ENCODE measurements at places on chromosomes 3 and 15. TPM values are rescaled to one million over a fixed set of nuclear protein-coding genes. Genes with fewer than 3 reads are reported as not detected.
A peak's percentile ranks its signal among the peaks of the same experiment; 100 is the strongest.

DNA sequence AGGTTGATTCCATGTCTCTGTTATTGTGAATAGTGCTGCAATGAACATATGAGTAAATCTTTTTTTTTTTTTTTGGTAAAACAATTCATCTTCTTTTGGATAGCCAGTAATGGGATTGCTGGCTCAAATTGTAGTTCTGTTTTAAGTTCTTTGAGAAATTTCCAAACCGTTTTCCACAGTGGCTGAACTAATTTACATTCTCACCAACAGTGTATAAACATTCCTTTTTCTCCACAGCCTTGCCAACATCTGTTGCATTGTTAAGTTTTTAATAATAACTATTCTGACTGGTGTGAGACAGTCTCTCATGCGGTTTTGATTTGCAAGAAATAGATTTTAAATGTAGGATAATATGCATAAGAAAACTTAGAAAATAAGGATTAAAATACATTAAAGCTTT is 279.0 kb upstream of the EPHA3 start:
- no peak for DNase-seq

GRCh38 chr3:133745981-133746711 is at the start of gene TF:
Gene TF, plus strand, starts transcription at chr3:133746393. Its CDS starts 48 bp downstream, at chr3:133746441.
- peak; percentile 10 for DNase-seq

- DNase-seq = no peak
Measured at GRCh38 chr3:98744283-98744682, 18.9 kb upstream of the ST3GAL6 start.

- DNase-seq = peak; percentile 72
Measured at GRCh38 chr15:61227269-61227949, 1.7 kb downstream of the RORA start.

The GRM7 gene
- polyA plus RNA-seq = 1.2 TPM

The EXD1 gene
- not detected for polyA plus RNA-seq

GRCh38 chr3:112874725-112875124 is 28.1 kb upstream of the CD200R1L start:
- DNase-seq = no peak

DNA sequence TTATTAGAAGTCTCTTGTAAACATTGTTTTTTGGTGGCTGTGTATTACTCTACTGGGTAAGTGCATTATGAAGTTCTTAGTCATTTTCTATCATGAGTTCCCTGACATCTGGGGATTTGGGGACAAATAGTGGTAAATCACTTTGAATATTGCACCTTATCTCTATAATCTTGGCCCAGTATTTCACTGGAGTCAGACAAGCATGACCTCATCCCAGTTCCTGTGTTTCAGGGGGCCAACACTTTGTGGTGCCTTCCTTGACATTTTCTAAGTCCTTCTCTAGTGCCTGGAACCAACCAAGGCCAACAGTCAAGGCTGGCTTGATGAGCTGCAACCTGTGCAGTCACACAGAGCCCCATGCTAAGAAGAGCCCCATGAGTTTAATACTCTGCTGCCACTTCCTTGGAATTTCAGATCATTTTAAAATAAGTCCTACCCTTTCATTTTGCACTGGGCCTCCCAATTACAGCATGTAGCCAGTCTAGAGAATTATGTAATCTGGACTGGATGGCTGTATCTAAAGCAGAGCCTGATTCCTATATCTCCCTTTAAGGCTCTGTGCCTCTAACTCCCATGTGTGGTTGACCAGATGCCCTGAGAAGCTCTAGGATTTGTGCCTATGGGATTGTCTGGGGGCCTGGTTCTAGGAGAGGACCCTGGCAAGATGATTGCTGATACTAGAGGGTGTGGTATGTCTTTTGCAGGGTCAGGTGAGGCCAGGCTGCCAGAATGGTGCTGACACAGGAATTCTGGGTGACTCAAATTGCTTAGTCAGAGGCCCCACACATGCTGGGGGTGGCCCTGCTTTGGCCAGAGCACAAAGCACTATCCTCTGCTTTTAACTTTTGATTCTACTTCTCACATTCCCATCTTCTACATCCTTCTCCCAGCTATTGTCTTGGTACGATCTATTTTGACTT is 319.6 kb upstream of the TBC1D5 start:
- no peak for DNase-seq

DNA sequence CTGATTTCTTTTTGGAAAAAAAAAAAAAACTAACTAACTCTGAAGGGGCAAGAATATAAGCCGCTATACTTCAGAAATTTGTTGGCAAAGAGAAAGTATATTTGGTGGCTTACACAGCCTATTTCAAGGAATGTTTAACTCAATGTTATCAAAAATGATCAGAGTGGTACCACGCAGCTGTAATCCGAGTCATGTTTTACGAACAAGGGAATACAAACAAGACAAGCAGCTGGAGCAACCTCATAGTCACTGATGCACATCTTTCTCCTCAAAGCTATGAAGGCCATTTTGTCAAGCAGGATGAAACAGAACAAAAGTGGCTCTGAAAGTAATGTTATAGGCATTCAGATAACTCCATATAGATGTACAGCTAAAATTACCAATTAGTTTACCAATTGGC is 81.2 kb downstream of the SCAPER start:
- peak; percentile 10 for DNase-seq

- DNase-seq = no peak
Measured at GRCh38 chr3:196218155-196218712, 1.9 kb downstream of the SLC51A start.

- no peak for DNase-seq
Measured at GRCh38 chr3:157125101-157125500, 34.8 kb downstream of the CCNL1 start.

The SERINC4 gene
- 0.47 TPM for polyA plus RNA-seq

DNA sequence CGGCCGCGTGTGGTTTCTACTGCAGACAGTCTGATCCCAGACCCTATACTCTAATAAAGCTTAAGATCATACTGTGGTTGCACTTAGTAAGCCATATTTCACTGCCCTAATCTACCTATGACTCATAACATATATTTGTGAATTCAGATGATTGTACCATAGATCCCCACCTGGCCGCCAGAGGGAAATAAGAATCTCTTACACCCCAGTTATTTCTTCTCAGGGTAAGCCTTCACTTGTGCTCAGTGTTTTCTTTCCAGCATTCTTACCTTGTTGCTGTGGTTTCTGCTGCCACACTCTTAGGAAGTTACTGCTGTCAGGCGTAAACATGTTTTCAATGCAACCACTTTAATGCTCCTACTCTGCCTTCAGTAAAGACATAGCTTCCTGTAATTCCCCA is 105.9 kb downstream of the B3GALNT1 start:
- no peak for DNase-seq

GRCh38 chr3:155230382-155230781 is 63.1 kb downstream of the STRIT1 start:
- DNase-seq = no peak

The COL6A5 gene
- polyA plus RNA-seq = not detected

GRCh38 chr15:57538821-57539220 is 52.9 kb upstream of the MYZAP start:
- DNase-seq = no peak

The CCDC39 gene
- polyA plus RNA-seq = 9.5 TPM

The HHATL gene
- 1.3 TPM for polyA plus RNA-seq

- DNase-seq = no peak
Measured at GRCh38 chr3:56023546-56023945, 444.7 kb downstream of the ERC2 start.

- no peak for DNase-seq
Measured at GRCh38 chr15:78364233-78364632, 24.1 kb downstream of the CRABP1 start.

DNA sequence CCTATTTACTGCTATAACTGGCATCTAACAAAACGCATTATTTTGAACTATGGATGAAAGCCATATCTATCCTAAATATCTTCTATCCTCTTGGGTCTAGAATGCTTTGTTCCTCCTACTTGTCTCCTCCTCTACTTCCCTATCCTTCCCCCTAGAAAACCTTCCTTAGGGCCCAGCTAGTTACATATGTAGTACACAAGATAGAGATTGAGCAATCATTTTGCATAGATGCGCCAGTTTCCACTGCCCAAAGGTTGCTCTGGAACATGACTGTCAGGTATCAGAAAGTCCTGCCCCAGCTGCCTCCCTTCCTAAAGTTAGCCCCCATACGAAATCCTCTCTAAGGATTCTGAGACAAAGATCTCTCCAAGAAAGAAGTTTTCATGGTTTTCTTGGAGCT is 55.1 kb downstream of the GPR160 start:
- DNase-seq = no peak

DNA sequence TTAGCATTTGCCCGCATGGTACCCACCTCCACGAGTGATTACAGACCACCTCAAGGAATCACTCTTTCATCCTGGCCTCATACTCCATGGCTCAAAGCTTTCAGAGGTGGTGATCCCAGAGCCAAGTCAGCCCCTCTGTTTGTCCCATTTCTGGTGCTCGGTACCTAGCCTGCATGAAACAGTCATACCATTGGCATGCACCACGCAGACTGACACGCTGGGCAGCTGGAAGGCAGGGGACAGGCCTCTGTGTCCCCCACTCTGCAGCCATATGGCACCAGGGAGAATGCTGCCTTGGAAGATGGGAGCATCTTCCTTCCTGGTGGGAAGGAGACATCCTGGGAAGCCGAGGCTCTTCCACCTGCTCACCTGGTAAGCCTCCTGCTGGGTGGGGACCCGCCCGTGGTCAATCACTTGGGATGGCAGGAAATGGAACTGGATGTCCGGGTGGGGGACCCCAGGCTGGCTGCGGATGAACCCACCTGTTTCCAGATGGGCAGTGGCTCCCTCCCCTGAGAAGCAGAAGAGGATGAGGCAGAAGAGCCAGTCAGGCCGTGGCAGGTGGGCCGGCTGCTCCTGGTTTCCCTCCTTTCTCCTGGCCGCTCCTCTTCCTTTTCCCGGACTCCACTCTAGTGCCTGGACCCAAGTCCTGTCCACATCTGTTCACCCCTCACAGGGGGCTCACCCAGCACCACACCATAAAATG is 26.9 kb downstream of the CHDH start:
- DNase-seq = no peak

The GOLGA8R gene
- polyA plus RNA-seq = 11.7 TPM

- no peak for DNase-seq
Measured at GRCh38 chr3:5809586-5810246, 622.2 kb downstream of the EDEM1 start.

DNA sequence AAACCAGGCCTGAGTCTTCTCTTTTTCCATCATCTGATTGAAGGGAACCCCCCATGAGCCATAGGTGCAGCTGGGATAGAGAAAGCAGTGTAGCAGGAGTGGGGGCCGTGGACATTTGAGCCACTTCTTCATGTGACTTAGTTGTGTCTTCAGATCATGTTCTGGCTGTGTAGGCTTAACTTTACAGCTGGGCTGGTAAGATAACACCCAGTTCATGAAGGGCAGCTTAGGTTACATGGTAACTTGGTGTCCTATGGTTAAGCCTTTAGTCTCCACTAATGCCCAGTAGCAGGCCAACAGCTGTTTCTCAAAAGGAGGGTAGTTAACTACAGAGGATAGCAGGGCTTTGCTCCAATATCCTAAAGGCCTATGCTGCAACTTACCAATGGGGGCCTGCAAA is 11.4 kb upstream of the SNRPN start:
- no peak for DNase-seq

- no peak for DNase-seq
Measured at GRCh38 chr3:61334783-61335182, 83.5 kb upstream of the FHIT start.

GRCh38 chr15:83612898-83613635 is 40.9 kb upstream of the ADAMTSL3 start:
- DNase-seq = no peak

DNA sequence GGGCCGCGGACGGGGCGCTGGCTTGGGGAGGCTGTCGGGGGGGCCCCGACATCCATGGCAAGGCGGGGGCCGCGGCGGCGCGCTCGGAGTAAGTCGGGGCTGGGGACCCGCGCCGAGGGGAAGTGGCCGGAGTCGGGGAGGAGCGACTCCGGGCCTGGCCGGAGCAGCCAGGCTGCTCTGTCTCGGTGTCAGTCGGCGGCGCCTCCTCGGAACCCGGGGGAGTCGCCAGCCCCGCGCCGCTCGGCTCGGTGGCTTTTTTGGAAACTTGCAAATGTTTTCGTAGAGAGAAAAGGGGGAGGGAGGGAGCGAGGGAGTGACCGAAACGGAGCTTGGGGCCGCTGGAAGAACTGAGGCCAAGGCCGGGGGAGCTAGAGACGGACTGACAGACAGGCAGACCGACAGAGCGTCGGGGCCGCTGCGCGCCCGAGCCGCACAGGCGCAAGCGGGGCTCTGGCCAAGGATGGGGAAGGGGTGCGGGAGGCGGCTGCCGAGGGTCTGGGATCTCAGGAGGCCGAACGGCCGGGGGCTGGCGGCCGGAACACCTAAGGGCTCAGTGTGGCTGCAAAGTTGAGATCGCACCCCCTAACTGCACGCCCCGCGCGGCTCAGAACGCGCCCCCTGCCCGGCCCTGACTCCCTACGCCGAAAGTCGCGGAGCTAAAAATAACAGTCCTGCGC is 5.0 kb downstream of the PTH1R start:
- DNase-seq = no peak

DNA sequence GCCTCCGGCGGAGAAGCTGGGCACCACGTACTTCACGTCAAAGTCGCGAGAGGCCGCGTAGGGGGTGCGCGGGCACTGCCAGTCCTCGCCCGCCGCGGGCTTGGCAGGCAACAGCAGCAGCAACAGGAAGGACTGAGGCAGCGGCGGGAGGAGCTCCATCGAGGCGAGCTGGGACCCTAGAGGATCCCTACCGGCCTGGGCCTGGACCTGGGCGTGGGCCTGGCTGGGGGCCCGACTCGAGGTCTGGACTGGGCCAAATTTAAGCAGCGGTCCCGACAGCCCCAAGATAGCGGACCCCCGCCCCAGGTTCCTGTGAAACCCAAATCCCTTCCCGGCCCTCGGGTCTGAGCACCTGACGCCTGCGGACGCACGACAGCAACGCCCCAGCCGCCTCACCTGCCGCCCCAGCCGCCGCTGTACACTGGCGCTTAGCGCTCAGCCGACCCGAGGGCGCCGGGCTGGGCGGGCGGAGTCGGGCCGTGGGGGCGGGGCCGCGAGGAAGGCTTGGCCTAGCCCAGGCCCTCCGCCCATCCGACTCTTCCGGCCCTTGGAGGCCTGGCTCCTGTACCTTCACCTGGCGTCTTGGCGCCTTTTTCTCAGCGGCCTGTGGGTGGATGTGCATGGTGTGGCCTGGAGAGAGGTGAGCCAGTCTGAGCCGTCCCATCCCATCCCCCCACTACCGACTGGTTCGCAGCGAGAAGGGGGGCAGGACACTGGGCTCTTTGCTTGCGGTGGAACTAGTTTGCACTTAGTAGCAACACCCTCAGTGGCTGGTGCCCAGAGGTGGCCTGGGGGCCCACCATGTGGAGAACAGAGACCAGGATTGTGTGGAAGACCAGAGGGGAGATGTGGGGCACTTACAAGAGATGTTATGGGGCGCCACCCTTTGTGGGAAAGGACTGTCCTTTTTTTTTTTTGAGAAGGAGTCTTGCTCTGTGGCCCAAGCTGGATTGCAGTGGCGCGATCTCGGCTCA is at the start of gene MST1R:
Gene MST1R, minus strand, starts transcription at position 423 of the 974 bp plus-strand sequence. Its CDS starts 264 bp downstream, at position 159.
- DNase-seq = peak; percentile 68

DNA sequence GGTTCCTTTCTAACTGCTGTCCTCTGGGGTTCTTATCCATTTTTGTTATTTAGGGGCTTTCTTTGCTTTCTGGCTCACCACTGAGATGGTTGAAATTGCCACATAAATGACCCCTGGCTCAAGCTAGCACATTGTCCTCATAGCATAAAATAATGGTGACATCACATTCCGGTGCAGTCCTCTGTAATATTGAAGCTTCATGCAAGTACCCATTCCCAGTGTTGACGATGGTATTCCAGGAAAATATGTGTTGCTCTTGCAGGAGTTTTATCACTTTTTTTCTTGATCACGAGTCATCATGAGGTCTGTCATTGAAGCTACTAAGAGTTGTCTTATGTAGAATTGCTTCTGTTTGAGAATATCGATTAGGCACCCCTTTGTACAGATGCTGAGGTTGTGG is 56.1 kb downstream of the CRTC3 start:
- no peak for DNase-seq

The IQCF5 gene
- not detected for polyA plus RNA-seq

- no peak for DNase-seq
Measured at GRCh38 chr3:139772539-139773500, 95.0 kb upstream of the NMNAT3 start.
